ENCODE measurements at places on chromosomes 13 and 19.

- no peak for DNase-seq
Measured at GRCh38 chr19:29614046-29614445, 8.0 kb downstream of the POP4 start.

DNA sequence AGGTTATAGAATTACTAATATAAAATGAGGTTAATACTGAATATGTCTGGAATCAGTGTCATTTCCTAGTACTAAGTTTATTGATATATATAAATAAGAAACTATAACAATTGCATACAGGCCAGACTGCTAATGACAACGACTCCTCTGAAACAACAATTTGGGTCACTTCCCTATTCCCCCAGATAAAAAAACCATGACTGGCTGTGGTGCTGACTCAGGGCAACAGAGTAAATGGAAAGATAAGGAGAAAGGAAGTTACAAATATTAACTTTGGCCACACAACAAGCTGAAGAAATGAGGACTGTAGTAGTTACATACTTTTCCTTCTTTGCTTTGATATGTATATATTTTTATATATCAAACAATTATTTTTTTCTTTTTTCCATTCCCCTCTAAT is 263.7 kb upstream of the PCDH9 start:
- DNase-seq: no peak

- no peak for DNase-seq
Measured at GRCh38 chr13:61727767-61728166, 312.1 kb upstream of the PCDH20 start.

DNA sequence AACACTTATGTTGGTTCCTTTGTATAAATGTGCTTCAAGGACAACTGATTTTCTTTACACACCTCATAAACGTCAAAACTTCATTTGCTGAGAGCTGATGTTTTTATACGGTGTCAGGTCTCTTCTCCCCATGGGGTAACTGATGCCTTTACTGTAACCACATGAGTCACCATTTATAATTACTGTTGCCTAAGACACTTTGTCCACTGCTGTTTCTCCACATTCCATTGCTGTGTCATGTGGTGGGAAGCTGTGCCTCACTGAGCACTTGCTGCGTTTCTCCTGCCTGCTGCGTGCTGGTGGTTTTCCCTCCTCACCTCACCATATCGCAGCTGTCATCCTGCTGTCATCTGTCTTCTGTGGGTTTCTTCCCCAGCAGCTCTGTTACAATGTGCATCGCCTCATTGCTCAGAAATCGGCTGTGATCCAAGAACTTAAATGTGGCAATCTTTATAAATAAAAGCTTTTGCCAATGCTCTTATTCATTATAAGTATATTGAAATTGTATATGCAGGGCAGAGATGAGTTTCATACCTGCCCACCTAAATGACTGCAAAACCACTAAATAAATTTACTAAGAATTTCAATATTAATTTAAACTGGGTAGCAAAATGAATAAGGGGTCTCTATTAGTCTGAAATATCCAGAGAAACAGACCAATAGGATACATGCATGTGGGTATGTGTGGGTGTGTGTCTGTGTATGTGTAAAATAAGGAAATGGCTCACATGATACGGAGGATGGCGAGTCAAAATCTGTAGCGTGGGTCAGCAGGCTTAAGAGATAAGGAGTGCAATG is 547.0 kb upstream of the SLITRK5 start:
- DNase-seq: no peak

DNA sequence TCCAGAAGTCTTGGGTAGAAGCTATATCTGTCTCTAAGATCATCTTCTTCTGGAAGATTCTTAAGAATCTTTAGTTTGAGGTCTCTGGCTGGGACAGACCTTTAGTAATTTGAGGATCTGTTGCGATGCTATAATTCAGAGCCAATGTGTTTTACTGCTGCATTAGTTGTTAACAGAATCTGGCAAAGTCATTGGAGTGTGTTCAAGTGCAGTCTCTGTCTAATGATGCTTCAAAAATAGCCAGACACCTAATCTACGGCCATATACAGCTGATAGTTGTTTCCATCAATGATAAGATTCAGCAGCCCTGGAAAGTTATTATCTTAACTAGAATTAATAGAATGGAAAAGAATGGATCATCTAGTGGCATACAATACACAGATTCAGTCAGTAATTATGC is 72.6 kb downstream of the CDK8 start:
- DNase-seq: no peak
